ENCODE measurements at places on chromosomes 2 and 18. TPM values are rescaled to one million over a fixed set of nuclear protein-coding genes. Genes with fewer than 3 reads are reported as not detected.

CYS1 gene
- total RNA-seq, result 0.19 TPM

ADRA2B gene
- not detected for total RNA-seq

CYP1B1 gene
- 0.18 TPM for total RNA-seq

UNC80 gene
- not detected for total RNA-seq

CROCC2 gene
- total RNA-seq, result not detected

CFC1 gene
- not detected for total RNA-seq

CNRIP1 gene
- total RNA-seq, result 29.9 TPM

CYP27A1 gene
- 5.8 TPM for total RNA-seq

ZSWIM2 gene
- not detected for total RNA-seq

PAX3 gene
- 1.2 TPM for total RNA-seq

ABCG8 gene
- total RNA-seq, result not detected

CCDC141 gene
- total RNA-seq, result not detected

RAB12 gene
- total RNA-seq, result 64.1 TPM

ALK gene
- not detected for total RNA-seq

ABHD1 gene
- under 0.01 TPM for total RNA-seq
